G401 (cell line): ENCODE measurements at places on chromosomes 12 and 14. TPM values are rescaled to one million over a fixed set of nuclear protein-coding genes. Genes with fewer than 3 reads are reported as not detected.

DNA sequence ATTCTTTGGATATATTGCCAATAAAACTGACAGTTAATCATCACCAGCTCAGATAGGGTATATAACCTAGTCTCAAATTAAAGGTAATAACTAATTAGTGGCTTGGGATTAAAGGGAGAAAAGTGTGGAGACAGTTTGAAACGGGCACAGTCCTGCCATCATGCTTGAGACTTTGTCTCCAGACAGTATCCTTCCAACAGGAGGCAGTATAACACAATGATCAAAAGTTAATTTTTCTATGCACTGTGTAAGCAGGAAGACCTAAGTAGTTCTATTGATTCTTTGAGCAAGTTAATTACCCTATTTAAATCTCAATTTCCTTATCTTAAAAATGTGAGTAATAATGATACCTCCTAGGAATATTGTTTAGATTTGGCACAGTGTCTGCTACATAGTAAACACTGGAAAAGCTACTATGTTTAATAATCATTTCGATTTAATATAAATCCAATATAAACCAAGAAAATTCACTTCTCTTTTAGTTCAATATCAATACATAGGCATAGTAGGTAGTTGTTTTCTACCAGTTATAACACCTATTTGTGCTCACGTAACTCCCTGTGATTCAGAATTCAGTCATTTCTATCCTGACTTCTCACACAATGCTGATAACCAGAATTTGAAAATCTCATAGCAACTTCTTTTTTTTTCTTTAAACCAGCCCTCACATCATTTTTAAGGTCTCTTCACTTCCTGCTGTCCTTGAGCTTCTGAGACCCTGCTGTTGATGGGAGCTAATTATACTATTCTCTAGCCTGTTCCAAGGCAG is 53.7 kb downstream of the GALNT4 start:
- DNase-seq, result no peak

GRCh38 chr14:80996049-80996901 is 40.9 kb downstream of the TSHR start:
- DNase-seq, result peak; percentile 57

- no peak for DNase-seq
Observed at GRCh38 chr12:15589328-15590032, 199.7 kb downstream of the EPS8 start.

The AKAP5 gene
- 1.5 and 2.1 TPM in 2 replicates for total RNA-seq

The CRIP2 gene
- 184 and 209 TPM in 2 replicates for total RNA-seq
